ENCODE measurements at places on chromosomes 6 and 20.
A peak's percentile ranks its signal among the peaks of the same experiment; 100 is the strongest.

DNA sequence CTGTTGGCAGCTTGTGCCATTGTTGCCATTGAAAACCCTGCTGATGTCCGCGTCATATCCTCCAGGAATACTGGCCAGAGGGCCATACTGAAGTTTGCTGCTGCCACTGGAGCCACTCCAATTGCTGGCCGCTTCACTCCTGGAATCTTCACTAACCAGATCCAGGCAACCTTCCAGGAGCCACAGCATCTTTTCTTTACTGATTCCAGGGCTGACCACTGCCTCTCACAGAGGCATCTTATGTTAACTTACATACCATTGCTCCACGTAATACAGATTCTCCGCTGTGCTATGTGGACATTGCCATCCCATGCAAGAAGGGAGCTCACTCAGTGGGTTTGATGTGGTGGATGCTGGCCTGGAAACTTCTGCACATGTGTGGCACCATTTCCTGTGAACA lies 221.8 kb upstream of the FAM83B start:
- DNase-seq = no peak

GRCh38 chr6:15376900-15377487 lies 131.1 kb downstream of the JARID2 start:
- no peak for DNase-seq

DNA sequence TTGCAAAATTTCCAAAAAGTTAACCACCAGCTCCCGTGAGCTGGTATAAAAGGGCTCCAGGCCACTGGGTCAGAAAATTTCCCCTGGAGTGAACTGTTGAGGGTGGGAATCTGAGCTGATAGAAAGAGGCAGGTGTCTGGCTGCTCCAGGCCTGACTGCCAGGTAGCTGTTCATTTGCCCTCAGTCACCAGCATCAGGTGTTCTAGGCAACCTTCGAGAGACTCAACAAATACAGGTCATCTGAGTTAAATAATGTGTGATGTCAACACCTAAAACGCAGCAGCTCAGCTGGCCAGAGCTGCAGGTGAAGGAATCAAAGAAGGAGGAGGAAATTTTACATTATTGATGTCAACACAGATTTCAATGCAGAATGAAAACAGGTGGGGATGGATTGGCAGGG lies 46.7 kb downstream of the KCNK5 start:
- DNase-seq = no peak

DNA sequence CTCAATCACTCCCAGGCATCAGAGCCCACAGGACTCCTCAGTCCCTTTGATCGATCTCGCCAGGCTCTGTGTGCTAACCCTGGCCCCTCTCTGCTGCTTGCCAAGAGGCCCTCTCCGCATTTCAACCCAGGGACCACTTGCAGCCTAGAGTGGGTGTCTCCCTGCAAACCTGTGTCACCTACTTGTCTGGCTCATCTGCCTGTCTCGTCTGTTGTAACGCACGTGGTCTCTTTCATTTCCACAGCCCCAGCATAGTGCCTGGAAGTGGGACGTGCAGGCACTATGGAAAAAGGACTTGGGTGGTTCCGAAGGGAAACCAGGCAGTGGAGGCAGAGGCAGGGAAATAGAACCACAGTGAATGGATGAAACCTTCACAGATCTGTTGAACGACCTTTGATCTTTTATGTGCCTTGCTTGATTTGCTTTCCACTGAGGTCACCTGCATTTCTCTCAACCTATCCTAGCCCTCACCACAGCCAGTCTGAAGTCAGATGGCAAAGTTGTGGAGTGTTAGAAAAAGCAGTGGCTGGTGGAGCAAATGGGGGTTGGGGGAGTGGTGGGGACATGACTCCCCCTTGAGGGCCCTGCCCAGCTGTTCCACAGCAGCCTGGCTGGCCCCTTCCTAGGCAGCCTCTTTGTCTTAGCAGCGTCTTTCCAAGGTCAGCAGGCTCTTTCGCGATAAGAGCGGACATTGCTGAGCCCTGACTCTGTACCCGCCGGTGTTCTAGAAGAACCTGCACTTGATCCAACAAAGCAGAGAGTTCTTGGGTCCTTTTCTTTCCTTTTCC lies 55.8 kb upstream of the TAGAP start:
- DNase-seq = no peak

GRCh38 chr6:37024656-37025337 lies 19.3 kb downstream of the FGD2 start:
- no peak for DNase-seq

- no peak for DNase-seq
Observed at GRCh38 chr20:20073801-20074371, 21.6 kb downstream of the CFAP61 start.

GRCh38 chr6:137731960-137732616 lies 135.0 kb upstream of the TNFAIP3 start:
- DNase-seq = peak; percentile 41

- DNase-seq = no peak
Observed at GRCh38 chr20:56245761-56246160, 2.8 kb upstream of the MC3R start.

DNA sequence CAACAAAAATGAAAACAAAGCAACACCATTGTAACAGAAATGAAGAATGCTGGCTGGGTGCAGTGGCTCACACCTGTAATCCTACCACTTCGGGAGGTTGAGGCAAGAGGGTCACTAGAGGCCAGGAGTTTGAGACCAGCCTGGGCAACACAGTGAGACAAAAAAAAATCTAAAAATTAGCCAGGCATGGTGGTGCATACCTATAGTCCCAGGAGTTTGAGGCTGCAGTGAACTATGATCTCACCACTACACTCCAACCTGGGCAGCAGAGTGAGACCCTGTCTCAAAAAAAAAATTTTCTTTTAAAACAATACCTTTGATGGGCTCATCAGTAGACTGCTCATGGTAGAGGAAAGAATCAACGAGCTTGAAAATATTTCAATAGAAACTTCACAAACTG lies 18.5 kb downstream of the NINL start:
- no peak for DNase-seq

DNA sequence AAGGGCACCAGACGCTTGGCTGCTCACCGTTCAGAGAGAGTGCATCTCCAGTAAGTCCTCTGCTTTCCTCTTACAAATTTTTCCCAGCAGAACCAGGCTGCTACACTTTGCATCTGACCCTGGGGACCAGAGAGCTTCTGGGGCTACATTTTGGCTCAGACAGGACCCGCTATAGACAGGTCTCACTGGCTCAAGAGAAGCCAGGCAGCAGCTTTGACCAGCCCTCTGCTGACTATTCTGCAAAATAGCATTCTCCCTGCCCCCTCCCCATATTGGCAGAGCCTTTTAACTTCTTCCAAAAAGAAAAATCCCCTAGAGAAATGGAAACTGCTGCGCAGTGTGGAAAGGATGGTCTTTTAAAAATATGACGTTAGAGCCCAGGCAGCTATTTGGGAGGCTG lies 37.2 kb downstream of the CPXM1 start:
- DNase-seq = no peak

- DNase-seq = peak; percentile 91
Observed at GRCh38 chr6:11207199-11207968, 25.1 kb downstream of the NEDD9 start.

Measured in GM04504 (cell line).